ENCODE measurements at places on chromosomes 4 and X.

- DNase-seq = no peak
These were observed 122.7 kb upstream of the C1GALT1C1 start for GRCh38 chrX:120752431-120753082.

GRCh38 chr4:69147334-69147733, 51.1 kb downstream of the UGT2B7 start:
- no peak for DNase-seq

GRCh38 chrX:113297437-113297836, 456.8 kb upstream of the AMOT start:
- DNase-seq = no peak

GRCh38 chrX:11355259-11355909, 62.2 kb downstream of the AMELX start:
- no peak for DNase-seq

DNA sequence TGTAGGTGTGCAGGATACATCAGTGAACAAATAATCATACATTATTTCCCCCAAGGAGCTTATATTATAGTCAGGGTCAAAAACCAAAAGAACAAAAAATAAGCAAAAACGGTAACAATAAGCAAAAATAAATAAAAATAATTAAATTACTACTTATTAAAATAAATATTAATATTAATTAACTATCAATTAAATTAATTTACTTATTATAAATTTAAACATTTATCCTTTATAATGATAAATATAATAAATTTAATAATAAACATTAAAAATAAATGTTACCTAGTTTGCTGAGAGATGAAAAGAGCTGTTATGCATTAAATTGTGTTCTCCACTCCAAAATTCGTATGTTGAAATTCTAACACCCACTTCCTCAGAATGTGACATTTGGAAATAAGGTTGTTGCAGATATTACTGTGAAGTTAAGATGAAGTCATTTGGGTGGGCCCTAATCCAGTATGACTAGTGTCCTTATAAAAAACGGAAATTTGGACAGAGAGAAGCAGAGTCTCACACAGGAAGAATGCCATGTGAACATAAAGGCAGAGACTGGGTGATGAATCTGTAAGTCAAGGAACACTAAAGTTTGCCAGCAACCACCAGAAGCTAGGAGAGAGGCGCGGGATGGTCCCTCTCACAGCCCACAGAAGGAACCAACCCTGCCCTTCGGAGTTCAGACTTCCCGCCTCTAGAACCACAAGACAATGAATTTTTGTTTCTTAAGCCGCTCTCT, 67.2 kb upstream of the IBSP start:
- no peak for DNase-seq

GRCh38 chrX:103647630-103648029, 18.9 kb downstream of the TCEAL1 start:
- no peak for DNase-seq

DNA sequence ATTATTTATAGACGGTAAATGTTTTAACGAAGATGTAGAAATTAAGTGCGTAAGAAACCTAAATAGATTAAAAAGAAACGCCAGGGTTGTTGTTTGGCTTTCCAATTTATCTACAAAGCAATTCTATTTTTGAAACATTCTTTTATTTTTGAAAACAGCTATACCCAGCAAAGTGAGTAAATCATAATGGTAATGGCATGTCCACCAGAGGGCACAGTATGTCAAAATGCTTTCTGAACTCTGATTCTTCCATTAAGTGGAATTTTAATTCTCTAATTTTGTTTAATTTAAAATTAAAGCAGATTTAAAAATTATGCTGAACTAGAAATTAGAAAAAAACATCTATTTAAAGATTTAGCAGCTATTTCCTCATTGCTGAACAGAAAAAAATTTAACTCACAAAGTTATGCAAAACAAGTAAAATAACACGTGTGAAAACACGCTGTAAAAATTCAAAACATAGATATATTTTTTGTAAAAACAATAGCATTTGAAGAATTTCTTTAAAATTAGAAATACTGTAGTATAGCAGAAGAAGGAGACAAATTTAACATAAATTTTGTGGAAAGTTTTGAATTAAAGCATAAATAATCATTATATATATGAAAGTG, 26.5 kb downstream of the RASSF6 start:
- DNase-seq = no peak

GRCh38 chrX:31993637-31994036, 921.8 kb upstream of the FTHL17 start:
- DNase-seq = no peak

DNA sequence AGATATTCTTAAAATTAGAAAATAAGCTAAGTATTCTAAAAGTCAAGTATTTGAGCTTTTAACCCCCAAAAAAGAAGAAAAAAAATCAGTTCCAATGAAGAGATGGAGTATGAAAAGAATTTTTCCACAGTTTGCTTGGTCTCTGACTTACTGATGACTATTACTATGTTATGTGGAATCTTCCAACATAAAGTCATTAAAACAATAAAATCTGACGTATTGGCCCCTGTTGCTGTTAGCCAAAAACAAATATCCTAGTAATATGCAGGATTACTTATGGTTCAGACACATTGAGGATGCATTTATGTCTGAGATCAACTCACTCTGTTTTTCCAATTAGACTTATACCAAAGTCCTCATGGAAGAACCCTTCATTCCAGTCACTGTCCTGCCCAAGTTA, 517.2 kb upstream of the ADGRL3 start:
- DNase-seq = no peak

DNA sequence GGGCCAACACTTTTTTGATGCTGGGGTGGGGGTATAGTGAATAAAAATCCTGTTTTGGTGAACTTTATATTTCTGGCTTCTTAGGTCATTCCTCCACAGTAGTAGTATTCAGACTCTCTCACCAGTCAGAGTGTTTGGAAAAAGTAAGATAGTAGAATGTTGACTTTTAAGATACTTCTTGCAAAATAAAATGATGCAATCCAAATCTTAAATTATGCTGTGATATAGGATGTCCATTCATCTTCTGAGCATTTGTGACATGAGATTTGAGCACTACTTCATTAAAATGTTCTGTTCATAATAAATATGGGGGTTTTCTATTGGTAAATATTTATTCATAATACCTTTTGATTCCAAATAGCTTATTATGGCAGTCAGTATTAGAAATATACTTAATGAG, 70.1 kb downstream of the BMP2K start:
- DNase-seq = no peak

- DNase-seq = no peak
These were observed 4.1 kb downstream of the STK32B start for GRCh38 chr4:5055411-5055810.

- peak; percentile 92 for DNase-seq
These were observed 54.9 kb downstream of the STOX2 start for GRCh38 chr4:183960046-183960420.

- DNase-seq = no peak
These were observed 89.4 kb upstream of the IL13RA1 start for GRCh38 chrX:118637997-118638396.

- DNase-seq = no peak
These were observed 218.9 kb downstream of the FBXW7 start for GRCh38 chr4:152316969-152317368.

Data from retinal pigment epithelial cell (primary cell).